DMS79 treated with DMSO at 0.1 percent for 48 hours (cell line): ENCODE measurements at places on chromosomes 11 and 22.

DNA sequence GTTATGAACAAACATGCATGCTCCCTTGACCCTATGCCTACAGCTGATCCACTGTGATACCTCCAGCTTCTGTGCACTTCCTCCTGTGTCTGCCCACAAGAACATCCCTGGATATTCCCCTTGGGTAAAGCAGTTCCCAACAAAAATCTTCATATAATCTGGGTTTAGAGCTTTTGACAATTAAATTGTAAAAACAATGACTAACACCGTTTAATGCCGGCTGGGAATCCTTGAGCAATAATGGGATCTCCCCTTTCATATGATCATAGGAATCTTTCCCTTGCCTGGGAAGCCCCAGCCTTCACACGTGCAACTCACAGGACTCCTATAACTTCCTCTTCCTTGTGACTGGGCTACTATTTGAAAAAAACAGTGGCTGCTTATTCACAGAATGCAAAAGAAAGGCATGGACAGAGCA, 6.3 kb upstream of the ZC3H12C start:
- no peak for DNase-seq

- DNase-seq: no peak
Measured at GRCh38 chr11:66172146-66172545, 96.3 kb upstream of the RAB1B start.

- DNase-seq: no peak
Measured at GRCh38 chr11:128734103-128734831, 40.4 kb downstream of the FLI1 start.

GRCh38 chr22:19879246-19879570, 24.5 kb upstream of the GNB1L start:
- DNase-seq: no peak

DNA sequence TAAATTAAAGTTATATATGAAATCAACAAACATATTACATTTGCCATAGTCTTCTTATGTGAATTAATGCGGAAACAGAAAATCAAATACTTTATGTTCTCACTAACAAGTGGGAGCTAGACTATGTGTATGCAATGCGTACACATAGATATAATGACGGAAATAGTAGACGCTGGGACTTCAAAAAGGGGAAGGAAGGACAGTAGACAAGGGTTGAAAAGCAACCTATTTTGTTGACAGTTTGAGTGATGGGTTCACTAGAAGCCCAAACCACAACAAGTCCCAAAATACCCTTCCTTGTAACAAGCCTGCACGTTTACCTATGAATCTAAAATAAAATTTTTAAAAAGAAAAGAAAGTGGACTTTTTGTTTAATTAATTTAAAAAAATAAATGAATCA, 430.8 kb upstream of the CNTN5 start:
- DNase-seq: no peak
